B cell (primary cell): ENCODE measurements at places on chromosomes 12 and 14.
A peak's percentile ranks its signal among the peaks of the same experiment; 100 is the strongest.

- no peak for DNase-seq
These were observed 113.2 kb upstream of the MED13L start for GRCh38 chr12:116390401-116391335.

DNA sequence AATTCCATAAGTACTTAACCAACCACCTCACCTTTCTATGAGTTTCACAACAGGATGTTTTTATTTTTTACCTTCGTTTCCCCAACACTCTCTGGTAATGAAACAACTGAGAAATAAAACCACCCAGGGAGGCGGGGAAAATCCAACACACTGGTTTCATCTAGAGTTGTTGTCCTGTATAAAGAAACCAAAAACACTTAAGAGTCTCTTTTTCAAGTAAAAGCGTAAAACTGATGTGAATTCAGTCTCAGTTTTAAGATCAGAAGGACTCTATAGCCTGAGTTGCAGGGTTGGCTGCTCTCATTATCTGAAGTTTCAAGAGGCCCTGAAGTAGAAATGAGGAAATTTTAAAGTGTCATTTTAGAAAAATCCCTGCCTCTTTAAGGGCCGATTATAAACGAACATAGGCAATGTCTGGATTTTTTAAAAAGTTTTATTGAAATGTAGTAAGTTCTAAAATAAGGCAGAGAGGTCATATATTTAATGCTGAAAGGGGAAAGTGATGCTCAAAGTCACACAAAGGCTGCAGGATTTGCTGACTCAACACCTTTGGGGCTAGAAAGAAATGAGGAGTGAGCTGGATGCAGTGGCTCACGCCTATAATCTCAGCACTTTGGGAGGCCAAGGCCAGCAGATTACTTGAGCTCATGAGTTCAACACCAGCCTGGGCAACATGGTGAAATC is 27.2 kb downstream of the HIGD1C start:
- no peak for DNase-seq

GRCh38 chr12:131782061-131782460 is 46.1 kb upstream of the MMP17 start:
- no peak for DNase-seq

DNA sequence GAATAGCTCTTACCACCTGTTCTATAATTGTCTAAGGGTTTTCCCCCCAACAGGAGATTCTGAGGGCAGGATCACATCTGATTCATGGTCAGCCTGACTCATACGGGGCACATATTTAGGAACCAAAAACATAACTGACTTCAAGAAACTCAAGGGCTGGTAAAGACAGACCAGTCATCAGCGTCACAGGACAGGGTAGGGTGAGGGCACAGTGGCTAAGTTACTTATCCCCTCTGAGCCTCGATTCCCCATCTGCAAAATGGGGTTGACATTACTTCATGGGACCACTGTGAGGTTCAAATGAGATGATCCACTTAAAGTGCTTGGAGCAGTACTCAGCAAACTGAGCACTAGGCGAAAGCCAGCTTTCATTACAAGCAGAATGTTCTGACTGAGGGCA is 606 bp downstream of the CINP start:
- DNase-seq: no peak

- no peak for DNase-seq
These were observed 27.5 kb downstream of the RAP1B start for GRCh38 chr12:68638171-68638570.

- peak; percentile 60 for DNase-seq
These were observed 28.4 kb upstream of the MON2 start for GRCh38 chr12:62438098-62438692.

GRCh38 chr14:104215706-104216334 is 77.4 kb downstream of the KIF26A start:
- DNase-seq: no peak

DNA sequence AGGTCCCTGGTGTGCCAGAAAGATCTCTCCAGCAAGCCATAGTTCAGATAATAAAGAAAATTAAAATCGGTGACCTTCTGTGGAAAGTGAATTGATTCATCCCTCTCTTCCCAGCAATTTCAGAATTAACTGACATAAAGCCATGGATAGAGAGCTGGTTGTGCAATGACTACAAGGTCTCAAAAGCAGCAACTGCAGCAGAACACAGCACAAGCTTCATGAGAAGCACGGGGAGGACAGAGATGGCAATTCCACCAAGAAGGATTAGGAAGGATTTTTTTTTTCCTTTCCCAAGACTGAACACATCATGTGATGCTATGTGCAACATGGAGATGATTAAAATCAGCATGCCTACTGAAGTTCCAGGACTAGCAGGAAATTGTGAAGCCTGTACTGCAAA is 154.9 kb upstream of the PLEKHG7 start:
- no peak for DNase-seq

DNA sequence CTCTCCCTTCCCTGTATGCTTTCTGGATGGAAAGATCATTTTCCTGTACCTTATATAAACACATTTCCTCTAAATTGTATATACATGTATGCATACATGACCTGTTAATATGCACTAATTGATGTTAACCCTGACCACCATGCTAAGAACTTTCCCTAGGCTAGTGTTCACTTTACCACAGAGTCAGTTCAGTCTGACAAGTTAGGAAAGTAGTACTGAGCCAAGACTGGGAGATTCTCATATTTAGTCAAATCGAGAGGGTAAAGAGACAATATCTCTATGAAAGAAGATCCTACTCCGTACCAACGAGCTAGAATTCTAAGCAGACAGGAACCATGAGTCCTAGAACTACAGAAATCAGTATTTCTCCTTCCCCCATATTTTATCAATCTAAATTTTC is 36.8 kb downstream of the ATF7 start:
- DNase-seq: no peak
